ENCODE measurements at places on chromosomes 6 and 20.

DNA sequence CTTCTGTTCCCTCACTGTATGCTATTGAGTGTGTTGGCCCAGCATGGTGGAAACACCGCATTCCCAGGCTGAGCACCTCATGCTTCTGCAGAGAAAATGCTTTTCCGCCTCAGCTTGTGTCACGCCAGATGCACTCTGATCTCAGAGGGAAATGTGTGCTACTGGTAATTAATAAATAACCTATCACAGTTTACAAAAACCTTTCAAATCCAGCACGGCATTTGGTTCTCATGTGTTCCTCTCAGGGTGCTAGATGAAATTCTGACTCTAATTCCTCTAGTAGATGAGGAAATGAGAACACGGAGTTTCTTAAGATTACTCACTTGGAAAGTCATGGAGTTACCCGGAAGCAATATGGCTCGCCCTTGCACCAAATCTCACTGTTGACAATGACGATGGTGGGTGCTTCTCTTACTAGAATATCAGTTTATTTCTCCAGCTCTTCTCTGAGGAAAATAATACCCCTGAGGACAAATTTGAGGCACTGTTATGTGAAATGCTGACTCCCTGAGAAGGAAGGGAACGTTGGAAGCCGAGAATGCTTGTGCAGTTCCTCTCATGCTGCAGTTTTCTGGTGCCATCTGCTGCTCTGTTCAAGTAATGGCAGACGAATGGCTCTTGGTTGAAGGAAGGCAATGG, 116.6 kb downstream of the RNF144B start:
- peak; percentile 4 for DNase-seq

DNA sequence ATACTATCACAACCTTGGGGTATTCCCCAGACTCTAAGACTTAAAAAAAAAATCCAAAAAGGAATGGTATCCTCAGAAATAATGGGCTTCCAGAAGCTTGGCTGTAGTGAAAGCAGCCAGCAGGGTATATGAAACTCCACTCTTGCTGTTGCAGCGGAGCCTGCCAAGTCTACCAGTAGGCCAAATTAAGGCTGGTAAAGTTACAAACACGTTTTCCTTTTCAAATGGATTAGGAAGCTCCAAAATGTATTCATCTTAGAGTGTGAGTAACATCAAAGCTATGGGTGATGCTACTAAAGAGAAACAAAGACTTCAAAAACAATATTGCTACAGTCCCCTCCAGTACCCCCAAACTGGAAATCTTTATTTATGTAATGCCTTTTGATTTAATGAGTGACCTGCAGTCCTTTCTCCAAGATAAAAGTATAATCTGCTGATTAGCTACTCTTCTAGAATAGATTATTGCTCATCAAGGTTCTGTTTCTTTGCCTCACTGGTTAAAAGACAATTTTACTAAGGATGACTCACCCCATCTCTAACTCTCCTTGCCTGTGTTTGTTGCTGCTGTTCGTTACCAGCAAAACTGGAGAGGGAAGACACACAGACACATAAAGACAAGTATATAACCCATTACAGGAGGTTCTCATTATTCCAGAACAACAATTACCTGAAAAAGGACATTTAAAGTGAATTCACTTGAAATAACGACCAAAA, 84.9 kb downstream of the BTBD9 start:
- DNase-seq = no peak

DNA sequence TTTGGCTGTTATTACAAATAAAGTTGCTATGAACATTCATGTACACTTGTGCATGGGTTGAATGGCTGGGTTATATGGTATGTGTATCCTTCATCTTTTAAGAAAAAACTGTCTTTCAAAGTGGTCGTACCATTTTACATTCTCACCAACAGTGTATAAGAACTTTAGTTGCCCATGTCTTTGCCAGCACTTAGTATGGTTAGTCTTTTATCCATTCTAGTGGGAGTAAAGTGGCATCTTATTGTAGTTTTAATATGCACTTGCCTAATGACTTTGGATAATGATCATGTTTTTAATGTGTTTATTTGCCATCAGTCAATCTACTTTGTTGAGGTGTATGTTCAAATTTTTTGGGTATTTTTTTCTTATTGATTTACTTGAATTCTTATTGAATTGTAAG, 32.5 kb upstream of the ECI2 start:
- DNase-seq = no peak

GRCh38 chr20:24911461-24911860, 37.6 kb upstream of the CST7 start:
- DNase-seq = no peak

DNA sequence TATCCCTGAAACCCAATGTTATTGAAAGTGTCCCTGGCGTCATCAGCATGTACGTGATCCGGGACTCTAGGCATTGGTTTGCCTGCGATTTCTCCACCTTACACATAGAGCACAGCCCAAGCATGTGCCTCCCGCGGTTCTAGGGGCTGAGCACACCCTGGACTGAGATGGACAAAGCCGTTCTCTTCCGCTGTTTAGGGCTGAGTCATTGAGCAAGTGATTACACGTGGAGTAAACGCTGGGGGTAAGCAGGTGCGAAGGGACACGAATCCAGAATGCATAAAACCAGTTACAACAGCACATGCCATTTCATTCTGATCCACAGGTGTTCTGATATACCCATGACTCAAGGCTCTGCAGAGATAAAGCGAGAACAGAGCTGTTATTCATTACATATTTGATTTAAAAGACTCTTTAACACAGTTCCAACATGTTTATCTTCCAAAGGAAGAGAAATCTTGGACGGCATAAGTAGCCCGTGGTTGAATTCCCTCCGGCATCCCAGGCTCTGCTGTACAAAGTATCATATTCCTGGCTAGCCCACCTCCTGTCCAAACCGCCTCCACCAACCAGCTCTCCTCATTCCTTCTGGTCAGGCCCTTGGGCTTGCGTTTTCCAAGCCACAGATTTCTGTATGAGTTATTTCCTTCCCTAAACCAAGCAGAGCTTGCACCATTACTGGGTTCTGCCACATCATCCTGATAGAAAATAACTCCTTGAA, 36.1 kb upstream of the THBS2 start:
- DNase-seq = no peak

DNA sequence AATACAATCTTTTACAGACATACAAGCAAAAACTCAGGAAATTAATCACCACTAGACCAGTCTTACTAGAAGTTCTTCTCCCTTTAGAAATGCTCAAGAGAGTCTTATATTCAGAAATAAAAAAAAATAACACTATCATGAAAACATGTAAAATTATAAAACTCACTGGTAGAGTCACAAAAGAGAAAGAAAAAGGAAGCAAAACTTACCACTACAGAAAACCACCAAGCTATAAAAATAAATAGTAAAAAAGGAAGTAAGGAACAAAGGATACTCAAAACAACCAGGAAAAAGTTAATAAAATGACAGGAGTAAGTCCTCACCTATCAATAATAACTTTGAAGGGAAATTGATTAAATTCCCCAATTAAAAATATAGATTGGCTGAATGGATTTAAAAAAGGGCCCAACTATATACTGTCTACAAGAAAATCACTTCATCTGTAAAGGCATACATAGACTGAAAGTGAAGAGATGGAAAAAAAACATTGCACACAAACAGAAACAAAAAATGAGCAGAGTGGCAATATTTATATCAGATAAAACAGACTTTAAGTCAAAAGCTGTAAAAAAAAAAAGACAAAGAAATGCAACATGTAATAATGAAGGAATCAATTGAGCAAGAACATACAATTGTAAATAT, 489.5 kb downstream of the KIF16B start:
- no peak for DNase-seq

DNA sequence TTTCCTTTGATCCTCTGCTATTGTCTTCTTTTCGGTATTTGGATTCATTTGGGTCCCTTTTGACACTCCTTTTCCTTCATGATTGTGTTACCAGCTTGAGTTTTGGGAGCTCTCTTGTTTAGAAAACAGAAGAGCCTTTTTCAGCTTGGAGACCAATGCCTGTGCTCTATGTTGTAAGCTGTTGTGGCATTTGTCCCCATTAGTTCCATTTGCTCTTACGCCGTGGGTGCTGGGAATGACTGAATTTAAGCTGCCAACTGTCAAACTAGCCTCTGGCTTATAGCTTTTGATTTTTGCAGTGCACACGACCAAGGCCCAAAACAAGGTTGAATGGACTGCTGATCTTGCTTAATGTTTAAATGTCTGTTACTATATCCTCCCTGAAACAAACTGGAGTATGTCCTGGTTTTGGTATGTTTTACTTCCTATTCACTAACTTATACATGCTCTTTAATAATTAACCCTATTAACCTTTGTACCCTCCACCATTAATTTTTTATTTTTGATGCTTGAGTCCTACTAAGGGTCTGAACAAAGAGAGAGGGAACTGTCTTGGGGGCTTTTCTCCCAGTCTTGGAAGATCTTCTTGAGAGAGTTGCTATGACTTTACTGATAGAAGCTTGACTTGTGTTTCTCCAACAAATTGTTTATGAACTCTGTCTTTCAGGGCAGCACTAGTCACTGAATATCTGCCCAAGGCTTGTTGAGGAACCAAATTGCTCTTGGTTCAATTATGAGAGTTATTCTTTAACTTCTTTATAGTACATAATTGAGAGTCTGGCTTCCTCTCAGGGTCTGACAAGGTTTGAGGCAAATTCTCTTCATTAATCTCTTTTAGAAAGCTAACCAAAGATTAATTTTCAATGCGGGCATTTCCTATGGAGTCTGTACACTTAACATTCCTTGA, 100.3 kb upstream of the SIRPG start:
- DNase-seq = no peak

DNA sequence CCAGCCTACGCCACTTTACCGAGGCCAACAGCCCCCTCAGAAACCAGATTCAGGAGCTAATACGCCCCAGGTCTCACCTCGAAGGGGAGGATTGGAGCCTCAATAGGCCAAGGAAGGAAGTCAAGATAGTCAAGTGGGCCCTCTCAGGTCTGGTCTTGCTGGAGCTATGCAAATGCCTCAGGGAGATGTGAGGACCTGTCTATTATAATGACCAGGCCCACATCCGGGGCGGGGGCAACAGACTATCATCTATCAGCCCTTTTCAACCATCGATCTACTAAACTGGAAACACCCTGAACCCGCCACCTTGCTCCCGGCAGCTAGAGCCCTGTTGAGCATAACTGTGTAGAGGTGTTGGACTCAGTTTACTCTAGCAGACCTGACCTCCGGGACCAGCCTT, 12.7 kb upstream of the GSTA3 start:
- no peak for DNase-seq

GRCh38 chr6:10174761-10175160, 240.1 kb downstream of the TFAP2A start:
- DNase-seq = no peak

DNA sequence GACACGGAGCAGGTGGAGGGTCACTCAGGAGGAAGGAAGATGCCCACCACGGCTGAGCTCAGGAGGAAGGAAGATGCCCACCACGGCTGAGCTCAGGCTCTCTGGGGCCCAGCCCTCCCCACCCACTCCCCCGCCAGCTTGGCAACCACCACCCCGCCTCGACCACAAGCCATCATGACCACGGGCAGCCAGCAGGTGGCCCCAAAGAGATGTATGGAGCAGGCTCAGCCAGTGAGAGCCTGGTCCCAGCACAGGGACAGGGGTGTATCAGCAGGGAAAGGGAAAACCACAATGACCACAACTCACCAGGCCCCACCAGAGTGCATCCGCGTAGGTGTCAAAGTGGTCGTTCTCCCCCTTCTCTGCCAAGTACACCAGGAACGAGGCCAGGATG, 30.4 kb downstream of the KCNQ2 start:
- peak; percentile 55 for DNase-seq

- DNase-seq = no peak
Observed at GRCh38 chr6:13511913-13512717, 24.7 kb upstream of the GFOD1 start.

DNA sequence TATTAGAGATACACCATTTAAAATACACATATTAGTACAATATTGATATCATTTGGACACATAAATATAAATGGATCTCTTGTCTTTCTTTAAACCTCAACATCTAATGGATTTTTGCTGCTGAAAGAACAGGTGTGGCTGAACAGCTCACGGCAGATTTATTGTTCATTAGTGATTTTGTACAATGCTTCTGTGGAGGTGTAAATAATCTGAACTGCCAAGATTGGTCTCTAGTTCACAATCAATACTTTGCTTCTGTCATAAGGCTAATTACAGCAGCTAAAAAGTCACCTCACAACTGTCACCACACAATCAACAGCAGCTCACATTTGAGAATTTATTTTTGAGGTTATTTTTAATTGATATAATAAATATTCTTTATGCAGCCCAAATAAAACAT, 162.0 kb upstream of the SIM1 start:
- DNase-seq = no peak

GRCh38 chr6:135568379-135568778, 70.8 kb upstream of the AHI1 start:
- DNase-seq = no peak

GRCh38 chr6:113620386-113620785, 236.8 kb upstream of the MARCKS start:
- no peak for DNase-seq

DNA sequence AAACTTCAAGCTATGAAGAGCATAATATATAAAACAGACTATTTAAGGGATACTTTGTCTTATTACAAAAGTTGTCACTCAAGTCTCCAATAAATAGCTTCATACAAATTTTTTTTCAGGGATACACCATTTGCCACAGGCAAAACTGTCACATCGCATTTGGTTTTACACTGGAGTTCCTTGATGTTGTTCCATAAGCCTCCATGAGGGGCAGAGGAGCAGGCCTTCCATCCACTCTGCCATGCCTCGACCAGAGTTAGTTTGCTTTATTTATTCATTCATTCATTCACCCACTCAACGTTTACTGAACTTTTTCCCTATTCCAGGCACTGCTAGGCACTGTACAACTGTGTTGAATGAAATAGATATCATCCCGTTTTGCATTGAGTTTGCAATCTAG, 246.6 kb downstream of the PHF3 start:
- no peak for DNase-seq

DNA sequence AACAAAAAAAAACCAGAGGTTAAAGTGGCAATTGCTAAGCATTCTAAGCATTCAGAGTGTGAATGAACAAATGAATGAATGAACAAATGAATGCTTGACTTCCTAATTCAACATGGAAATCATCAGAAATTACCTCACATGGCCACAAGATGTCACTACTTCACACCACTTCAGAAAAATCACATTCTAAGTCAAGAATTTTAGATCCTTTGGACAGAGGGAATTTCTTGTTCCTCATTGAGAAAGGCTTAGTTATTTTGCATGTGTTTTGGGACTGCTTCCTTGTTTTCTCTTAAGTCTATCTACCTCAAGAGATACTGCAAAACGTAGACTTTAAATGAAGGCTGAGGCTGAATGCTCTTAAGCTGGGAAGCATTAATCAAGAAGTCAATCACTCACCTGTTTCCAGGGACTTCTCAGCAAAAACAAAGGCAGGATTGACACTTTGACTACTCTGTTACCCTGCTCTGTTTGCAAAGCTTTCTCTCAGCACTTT, 120.2 kb downstream of the MBOAT1 start:
- no peak for DNase-seq

Data from stimulated activated CD4-positive, alpha-beta T cell treated with anti-CD3 and anti-CD28 coated beads, Interleukin-4, amount 100 ng/mL, for 4 hours (primary cell).